ENCODE measurements at places on chromosomes 7 and 10.

DNA sequence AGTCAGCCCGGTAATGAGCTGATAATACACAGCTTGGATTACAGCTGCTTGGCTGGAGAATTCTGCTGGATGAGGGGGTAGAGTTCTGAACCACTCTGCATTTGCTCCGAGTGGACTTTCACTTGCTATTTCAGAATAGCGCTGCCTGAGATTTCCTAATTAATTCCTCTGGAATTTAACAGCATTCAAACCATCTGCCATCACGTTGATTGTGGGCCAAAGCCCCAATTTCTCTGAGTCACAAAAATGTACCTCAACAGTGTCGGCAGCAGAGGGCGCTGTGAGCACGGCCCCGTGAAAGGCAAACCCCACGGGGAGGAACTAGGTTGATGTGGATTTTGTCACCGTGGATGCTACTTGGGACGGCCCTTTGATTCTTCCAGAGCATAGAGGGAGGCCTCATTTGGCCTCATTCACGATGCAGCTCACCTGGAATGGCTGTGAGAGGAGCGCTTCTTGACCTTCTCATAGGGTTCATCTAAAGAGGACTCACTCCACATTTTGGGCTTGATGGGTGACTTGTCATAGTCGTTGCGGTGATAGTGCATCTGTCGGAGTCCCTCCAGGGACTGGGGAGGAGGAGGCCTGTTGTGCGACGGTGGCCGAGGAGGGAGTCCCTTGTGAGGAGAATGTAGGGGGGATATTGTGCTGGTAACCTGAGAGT is 73.3 kb downstream of the PRPF18 start:
- DNase-seq: peak; percentile 22

- no peak for DNase-seq
Measured at GRCh38 chr10:71342573-71343391, 23.7 kb downstream of the SLC29A3 start.

DNA sequence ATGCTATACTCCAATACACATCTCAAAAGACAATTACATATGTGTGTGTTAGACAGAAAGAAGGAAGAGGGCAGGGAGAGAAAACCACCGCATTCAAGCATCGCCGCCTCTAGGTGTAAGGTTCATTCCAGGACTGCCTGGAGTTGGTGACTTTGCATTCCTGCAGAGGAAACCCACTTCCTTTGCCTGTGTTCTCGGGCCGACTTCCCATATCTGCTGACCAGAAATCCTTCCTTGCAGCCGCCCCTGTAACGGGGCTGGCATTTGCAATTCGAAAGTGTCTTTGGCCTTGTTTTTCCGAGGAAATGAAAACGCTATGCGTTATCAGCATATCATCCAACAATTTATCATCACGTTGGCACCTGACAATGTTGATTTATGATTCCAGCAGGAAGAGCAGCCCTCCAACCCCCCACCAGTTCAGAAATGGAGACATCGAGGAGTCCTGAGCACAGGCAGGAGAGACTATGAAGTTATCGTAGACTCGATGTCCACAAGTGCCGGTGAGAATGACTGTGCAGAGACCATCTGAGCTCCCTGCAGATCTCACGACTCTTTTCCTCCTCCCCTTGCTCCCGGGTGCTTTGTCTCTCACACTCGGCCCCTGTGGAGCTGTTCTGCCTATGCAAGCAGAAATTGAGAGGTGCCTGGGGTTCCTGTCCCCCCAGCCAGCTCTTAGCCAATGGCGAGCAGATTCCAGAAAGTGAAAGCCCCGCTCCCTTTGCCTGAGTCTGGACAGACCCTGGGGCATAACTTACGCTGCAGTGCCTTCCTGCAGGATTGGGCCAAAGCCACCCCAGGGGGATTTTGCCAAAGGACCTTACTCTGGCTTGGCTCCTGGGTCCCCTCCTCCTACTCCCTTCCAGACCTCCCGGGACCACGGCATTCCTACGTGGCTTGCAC is 68.9 kb upstream of the FOXK1 start:
- DNase-seq: no peak

DNA sequence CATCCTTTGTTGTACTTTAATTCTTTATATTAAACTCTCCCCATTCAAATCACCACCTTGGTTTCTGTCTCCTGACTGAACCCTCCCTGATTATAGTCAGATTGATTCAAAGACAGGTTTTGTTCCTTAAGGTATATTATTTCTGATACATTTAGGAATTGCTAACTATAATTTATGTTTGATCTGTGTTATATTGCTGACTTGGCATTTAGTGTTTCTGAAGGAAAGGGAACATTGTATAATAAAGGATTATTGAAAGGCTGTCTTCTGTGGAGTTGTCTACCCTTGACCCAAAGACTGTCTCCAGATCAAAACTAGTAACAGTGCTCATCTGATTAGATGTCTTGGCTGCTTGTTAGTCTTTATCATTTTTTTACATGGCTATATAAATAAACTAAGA is 10.3 kb downstream of the CDK1 start:
- no peak for DNase-seq

DNA sequence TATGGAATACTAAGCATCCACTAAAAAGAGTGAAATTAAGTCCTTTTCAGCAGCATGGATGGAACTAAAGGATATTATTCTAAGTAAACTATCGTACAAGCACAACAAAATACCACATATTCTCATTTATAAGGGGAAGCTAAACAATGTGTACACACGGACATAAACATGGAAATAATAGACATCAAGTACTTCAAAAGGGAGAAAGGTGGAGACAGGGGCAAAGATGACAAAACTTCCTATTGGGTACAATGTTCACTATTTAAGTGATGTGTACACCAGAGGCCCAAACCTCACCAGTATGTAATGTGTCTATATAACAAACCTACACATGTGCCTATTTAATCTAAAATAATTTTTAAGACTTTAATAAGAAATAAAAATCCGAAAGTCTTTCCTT is 2.2 kb upstream of the AKR1C4 start:
- no peak for DNase-seq

DNA sequence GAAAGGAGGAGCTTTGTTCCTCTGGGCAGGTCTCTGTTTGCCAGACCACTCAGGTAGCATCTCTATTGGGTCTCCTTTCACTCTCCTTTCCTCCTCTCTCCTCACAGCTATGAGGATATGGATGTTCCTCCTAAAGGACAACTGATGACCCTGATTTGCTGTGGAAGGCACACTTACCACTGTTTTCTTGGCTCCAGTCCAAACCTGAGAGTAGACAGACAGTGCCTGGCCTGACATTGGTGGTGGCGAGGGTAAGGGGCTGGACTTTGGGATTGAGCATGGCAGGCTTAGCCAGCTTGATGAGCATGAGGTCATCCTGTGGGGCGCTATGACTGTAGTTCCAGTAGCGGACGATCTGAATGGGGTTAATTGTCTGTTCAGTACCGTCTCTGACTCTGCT is 3.6 kb downstream of the PRSS37 start:
- DNase-seq: no peak

GRCh38 chr7:17297243-17297642 is 1.2 kb upstream of the AHR start:
- no peak for DNase-seq

DNA sequence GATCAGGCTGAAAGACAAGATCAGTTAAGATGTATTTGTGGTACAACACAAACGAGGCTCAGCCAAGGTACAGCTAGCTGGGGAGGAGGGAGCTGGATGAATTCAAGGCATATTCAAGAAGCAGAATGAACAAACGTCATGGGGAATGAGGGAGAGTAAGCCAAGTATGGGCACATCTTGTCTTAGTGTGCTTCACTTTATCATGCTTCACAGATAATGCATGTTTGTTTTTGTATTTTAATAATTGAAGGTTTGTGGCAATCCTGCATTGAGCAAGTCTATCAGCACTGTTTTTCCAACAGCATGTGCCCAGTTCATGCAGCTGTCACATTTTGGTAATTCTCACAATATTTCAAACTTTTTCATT is 135.4 kb downstream of the HIBADH start:
- DNase-seq: no peak

DNA sequence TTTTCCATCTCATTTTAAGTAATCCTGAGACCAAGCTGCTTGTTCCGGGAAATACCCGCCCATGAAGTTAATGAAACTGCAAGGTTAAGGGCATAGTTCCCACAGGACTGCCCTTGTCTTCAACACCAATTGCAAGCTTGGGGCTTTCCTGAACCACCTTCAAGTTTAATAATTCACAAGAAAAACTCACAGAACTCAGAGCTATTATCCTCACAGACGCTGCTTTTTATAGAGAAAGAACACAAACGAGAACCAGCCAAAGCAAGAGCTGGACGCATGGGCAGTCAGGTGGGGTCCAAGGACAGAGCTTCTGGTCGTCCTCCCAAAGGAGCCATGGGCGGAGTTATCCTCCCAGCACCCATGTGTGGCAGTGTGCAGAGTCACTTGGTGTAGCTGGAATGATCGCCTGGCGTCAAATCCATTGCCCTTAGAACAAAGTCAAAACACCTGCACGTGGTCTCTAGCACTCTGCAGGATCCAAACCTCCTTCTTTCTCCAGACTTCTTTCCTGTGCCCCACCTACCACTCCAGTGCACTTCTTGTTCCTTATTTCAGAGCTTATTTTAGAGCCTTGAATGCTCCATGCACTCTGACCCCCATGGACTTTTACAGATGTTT is 56.7 kb downstream of the SNX10 start:
- no peak for DNase-seq

- no peak for DNase-seq
Measured at GRCh38 chr7:45461026-45461425, 113.1 kb upstream of the ADCY1 start.

GRCh38 chr7:668139-668931 is 58.2 kb upstream of the DNAAF5 start:
- DNase-seq: no peak

DNA sequence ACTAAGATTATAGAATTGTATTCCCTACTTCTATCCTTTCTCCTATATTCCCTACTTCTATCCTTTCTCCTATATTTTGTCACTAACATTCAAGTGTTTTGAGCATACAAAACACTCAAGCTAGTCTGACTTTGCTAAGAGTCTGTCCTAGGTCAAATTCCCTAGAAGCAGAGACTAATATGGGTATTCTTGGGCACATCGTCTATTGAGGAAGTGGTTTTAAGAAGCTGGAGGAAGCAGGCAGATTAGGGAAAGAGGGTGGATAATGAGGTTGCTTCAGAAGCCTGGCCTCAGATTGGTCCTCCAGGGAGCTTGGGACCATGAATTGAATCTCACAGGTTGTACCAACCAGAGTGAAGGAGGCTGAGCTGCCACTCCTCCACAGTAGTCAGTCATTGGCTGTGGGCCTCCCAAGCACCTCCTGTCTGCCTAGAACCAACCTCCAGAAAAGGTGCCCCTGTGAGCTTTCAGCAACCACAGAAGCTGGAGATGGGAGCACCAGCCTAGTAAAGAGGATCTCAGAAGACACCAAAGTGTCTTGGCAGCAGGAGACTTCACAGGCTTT is 295.9 kb upstream of the PHF14 start:
- no peak for DNase-seq

- DNase-seq: no peak
Measured at GRCh38 chr7:131723926-131724325, 167.5 kb upstream of the PODXL start.

DNA sequence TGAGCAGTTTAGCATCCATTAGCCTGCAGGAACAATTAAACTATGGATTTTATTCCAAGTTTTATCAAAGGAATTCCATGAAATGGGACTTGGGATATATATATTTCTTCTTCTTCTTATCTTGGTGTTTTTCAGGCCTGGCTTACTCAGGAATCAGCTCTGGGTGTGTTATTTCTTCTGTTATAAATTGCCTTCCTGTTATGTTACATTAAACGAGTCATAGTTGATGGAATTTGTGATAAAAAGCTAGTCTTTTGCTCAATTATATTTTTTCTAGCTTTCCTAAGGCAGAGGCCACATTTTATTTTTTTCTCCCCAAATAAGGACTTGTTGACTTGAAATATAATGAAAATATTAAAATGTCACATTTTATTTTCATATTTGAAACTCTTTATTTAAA is 141.3 kb downstream of the EPC1 start:
- no peak for DNase-seq

DNA sequence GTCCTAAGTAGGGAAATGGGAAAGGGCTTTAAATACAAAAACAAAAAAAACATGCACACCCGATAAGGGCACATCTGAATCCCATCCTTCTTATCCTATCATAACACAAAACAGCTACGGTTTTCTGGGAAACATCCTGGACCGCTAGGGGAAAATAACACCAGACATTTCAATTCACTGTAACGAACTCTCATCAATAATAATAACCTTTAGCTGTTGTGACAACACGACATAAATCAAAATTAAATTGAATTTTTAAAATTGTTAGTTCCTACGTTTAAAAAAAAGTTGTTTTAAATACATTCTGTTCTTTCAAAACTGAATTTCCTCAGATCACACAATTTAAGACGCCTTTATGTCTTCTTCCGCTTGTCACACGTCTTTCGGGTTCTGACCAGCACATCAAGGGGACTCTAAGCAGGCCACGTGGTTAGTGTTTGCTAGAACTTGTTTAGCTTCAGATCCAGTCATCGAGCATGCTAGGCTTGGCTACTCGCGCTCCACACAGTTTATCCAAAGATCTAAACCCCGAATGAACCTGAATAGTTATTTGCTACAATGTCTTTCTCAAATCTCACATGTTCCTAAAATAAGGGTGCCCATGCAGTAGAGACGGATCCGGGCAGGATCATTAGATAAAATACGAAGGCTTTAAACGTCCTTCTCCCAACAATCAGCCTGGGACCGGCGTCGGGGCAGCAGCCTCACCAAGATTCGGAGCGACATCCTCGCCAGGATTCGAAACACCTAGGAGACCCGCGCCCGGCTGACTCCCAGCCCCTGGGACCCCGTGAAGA is 839 bp downstream of the IKZF5 start:
- DNase-seq: peak; percentile 20
